NCI-H1092 treated with DMSO at 0.1 percent for 48 hours (cell line): ENCODE measurements at places on chromosomes 1 and 21.
A peak's percentile ranks its signal among the peaks of the same experiment; 100 is the strongest.

- no peak for DNase-seq
Observed at GRCh38 chr1:58786184-58786926, 2.5 kb upstream of the JUN start.

GRCh38 chr1:44113095-44113609 lies 5.5 kb upstream of the KLF17 start:
- DNase-seq = no peak

GRCh38 chr1:30037251-30038118 lies 685.9 kb downstream of the MATN1 start:
- DNase-seq = no peak

- no peak for DNase-seq
Observed at GRCh38 chr1:155304558-155305063, 3.4 kb upstream of the PKLR start.

DNA sequence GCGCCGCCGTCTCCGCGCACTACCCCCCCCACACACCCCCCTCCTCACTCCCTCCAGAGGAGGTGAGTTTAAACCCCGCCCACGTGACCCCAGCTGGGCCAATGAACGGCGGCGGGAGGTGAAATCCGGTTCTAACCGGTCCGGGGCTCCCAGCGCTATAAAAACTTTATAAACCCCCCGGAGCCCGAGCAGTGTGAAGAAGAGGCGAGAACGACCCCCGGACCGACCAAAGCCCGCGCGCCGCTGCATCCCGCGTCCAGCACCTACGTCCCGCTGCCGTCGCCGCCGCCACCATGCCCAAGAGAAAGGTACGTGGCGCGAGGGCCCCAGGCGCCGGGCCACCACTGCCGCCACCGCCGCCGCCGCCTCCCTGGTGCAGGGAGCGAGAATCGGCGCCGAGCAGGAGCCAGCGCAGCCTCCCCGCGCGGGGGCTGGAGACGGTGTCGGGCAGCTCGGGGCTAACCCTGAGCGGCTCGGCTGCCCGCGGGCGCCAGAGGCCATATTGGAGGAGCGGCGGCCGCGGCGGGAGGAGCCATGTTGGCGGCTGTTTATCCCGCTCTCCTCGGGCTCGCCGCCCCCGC lies at the start of gene HMGN2:
HMGN2 (plus strand) TSS at position 121 of the 581 bp plus-strand sequence; CDS start at position 294, 173 bp downstream.
- DNase-seq = peak; percentile 97

GRCh38 chr1:228016653-228017355 lies 10.0 kb downstream of the WNT3A start:
- DNase-seq = no peak

GRCh38 chr1:53502641-53503432 lies 43.6 kb downstream of the DMRTB1 start:
- DNase-seq = no peak

DNA sequence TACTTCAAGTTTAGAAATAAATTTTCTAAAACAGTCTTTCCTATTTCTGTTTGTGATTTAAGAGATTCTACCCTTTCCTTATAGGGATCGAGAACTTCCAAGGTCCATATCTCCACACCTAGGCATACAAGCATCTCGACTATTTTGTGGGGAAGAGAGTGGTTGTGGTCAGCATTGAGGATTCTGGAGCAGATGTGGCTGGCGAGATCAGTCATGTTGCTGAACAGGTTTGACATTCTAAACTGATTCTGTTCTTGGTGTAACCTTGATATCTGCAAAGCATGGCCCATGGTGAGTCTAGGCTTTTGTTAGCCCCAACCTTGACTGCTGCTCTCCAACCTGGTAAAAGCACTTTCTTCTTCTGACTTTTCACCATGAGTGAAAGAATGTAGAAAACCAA lies 167.6 kb upstream of the POGK start:
- no peak for DNase-seq

GRCh38 chr21:37226041-37226920 lies 40.9 kb downstream of the VPS26C start:
- no peak for DNase-seq

DNA sequence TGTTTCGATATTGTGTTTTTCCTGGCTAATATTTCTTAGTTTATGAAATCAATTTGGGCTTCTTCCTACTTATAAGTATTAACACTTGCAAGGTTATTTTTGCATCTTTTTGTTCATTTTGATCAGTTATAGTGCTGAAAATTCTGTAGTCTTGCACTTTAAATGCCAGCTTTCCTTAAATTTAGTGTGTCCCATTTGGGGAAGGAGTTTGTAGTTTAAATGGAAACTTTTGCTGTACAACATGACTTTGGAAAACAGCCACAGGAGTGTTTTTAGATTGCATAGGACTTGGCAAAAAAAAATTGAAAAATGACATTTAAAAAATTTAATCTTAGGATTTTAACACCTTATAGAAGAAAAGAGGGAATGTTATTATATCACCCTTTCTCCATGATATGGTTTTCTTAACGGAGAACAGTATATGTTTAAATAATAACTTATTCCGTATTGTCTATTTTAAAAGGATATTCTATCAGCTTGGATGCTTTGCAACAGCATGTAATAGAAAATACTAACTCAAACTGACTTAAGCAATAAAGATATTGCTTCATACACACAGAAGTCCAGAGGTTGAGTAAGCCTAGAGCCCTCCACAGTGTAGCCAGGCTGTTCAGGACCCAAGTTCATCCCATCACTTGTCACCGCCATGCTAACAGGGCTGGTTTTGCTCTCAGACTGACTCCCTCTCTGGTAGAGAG lies 53.8 kb downstream of the LYPLAL1 start:
- DNase-seq = no peak

DNA sequence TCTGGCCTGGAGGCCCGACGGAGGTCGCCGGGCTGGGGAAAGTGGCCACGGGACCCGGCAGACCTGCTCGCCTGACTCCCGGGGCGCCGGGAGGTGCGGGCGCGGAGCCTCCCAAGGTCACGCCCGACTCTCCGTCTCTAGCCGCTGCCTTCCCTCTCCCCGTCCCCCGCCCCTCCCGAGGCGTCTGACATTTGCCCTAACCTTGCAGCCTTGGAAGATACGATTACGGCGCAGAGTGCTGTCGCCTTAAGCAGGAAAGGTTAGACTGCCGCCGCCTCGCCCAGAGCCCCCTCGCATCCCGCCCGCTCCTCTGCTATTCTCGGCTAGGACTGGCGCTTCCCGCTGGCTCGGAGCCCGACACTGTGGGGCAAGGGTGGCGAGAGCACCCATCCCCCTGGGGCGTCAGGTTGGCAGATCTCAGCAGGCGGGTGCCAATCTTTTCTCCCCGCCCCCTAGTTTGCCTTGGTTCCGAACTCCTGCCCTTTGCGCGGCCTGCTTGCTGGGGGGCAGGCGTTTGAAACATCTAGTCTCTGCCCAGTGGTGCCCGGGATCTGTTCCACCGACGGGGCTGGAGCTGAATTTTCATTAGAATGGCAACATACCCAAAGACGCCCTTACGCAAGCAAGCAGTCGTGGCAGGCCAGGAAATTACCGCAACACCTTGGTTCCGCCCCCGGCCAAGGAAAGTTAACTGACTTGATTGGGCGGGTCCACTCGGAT lies 835 bp downstream of the PGM1 start:
- peak; percentile 35 for DNase-seq

DNA sequence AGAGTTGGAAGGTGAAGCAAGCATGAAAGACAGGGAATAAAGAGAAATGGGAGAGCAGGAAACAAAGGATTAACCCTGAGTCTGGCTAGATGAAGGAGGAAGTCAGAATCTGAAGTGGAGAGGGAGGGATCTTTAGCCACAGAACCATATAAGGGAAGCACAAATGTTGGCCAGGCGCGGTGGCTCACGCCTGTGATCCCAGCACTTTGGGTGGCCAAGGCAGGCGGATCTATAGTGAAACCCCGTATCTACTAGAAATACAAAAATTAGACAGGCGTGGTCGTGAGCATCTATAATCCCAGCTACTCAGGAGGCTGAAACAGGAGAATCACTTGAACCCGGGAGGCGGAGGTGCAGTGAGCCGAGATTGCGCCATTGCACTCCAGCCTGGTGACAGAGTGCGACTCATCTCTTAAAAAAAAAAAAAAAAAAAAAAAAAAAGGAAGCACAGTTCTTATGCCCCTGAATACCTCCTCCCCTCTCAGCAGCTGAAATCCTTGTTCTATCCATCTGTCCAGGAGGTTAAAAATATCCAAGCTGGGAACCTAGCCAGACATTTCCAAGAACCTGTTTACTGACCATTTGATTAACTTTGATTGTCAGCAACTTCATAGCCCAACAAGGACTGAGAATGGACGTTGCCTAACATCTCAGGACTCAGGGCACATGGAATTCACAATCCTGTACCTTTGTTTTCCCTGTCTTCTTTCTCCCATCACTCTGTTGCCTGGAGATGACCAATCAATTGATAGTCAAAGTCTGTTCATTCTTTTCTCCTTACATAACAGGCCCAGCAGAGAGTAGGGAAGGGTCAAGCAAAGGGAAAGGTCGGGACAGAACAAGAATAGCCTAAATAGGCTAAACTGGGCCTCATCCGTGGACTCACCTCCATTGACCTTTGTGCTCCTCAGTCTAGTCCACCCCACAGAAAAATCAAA lies 10.6 kb downstream of the TXNIP start:
- peak; percentile 59 for DNase-seq

DNA sequence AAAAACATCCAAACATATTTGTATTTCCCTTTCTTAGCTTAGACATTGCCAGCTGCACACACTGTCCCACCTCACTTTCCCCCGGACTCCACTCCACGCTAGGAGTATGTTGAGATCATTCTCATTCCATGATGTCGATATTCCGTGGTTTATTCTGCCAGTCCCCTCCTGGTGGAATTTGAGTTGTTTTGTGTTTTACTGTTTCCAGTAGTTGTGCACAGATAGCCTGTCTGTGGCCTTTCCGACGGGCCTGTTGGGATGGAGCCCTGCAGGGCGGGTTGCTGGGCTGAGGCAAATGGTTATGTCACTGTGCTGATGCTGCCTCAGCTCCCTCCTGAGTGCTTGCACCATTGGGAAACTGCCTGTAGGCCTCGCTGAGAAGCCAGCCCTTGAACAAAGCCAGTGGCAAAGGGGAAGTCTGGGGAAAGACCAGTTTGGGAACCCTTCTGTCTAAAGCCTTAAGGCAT lies 12.8 kb downstream of the TRAPPC10 start:
- DNase-seq = no peak

GRCh38 chr1:40232444-40232843 lies 15.3 kb upstream of the TMCO2 start:
- DNase-seq = no peak

DNA sequence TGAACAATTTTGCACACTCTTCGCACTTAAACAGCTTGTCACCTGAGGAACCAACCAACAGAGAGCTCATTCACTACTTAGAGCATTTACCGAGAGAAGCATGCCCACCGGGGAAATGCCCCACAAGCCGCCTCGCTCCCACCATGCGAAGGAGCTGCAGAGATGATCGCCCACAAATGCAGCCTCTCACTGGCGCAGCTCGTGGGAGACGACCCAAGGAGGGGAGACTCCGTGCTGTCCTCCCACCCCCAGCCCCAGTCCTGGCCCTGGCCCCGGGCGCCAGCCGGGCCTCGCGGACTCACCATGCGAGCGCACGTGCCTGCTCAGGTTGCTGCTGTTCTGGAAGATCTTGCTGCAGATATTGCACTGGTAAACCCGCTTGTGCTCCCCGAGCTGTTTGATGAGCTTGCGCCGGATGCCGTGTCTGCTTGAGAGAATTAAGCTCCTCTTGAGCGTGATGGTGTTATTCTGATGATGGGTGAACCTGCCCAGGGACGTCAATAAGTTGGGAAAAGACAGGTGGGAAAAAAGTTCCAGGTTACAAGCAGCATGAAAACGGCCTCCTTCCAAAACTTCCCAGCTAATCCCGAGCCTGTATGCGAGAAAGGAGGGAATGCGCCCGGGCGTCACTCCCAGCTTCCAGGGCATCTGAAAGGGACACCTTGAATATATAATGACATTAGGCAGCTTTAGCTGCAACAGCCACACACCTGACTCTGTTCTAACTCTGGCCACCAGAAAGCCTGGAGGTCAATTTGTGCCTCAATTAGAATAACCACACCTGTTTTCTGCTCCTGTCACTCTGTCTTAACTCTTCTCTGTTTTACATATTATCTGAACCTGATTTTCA lies 42.8 kb downstream of the PRDM15 start:
- no peak for DNase-seq

- DNase-seq = no peak
Observed at GRCh38 chr21:24995216-24995615, 612.1 kb downstream of the MRPL39 start.

- no peak for DNase-seq
Observed at GRCh38 chr1:173920861-173921260, 3.7 kb upstream of the SERPINC1 start.

DNA sequence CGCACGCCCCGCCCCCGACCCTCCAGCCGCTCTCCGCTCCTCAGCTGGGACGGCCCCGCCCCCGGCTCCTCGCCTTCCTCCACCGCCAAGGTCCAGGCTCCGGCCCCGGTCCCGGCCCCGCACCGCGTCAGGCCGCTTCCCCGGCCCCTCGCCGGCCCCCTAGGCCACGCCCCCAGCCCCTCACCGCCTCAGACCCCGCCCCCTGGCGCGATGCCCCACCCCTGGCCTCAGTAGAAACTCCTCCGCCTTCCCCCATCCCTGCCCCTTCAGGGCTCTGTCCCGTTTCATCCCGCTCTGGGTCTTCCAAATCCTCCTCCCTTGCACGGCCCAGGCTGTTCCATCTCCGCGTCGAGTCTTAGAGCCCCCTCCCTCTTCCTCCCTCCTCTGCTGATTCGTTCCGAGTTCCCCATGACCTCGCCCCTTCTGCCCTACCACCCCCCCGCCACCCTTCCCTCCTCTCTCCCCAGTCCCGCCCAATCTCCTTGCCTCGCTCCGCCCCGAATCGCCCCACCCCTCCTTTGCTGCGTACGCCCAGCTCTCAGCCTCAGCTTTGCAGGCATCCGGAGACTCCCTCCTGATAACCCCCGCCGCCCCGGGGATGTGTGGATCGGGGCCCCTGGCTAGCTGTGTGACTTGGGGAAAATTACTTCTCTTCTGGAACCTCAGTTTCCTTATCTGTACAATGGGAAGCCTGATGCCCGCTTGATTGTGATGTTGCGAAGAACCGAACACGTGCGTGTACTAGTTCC lies 448 bp upstream of the ASAP3 start:
- DNase-seq = peak; percentile 47

GRCh38 chr1:65435987-65436386 lies 15.5 kb downstream of the LEPR start:
- no peak for DNase-seq

DNA sequence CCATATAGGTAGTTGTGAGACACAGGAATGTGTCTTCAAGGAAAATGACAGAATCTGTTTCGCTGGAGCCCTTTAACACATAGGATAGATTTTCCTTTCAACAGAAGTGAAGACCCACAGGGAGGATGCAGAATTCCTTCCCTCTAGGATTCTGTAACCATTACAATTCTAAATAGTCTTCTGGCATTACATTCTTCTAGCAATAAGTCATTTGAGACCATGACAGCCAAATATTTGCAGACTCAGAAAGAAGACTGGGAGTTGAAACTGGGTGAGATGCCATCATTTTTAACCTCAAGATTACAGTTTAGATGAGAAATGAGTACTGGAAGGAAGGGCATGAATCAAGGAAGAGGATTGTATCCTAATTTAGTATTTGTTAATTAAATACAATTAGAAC lies 61.6 kb downstream of the ZBTB18 start:
- no peak for DNase-seq

DNA sequence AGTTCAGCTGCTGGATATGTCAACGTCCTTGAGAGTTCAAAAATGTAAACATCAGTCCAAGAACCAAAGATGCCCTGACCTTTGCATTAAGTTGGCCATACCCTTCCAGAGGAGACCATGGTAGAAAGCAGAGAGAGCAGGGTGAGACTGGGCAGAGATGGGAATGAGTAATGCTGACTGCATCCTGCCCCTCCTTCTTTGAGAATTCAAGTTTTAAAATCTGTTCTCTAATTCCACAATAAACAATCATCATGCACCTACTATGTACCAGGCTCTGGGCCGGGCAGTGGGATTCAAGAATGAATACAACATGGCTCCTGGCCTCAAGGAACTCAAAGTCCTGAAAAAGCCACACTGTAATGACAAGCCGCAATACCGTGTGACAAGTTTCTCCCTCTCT lies 3.9 kb upstream of the HAO2 start:
- DNase-seq = no peak
